GM13976 (cell line): ENCODE measurements at places on chromosomes 7 and 10.

- no peak for DNase-seq
Measured at GRCh38 chr10:116866987-116867595, 17.8 kb downstream of the ENO4 start.

- DNase-seq = peak; percentile 37
Measured at GRCh38 chr7:131302876-131303707, 24.6 kb upstream of the MKLN1 start.

GRCh38 chr7:64916-65341 is 127.4 kb upstream of the FAM20C start:
- no peak for DNase-seq

- no peak for DNase-seq
Measured at GRCh38 chr10:127392351-127393235, 156.5 kb upstream of the NPS start.

DNA sequence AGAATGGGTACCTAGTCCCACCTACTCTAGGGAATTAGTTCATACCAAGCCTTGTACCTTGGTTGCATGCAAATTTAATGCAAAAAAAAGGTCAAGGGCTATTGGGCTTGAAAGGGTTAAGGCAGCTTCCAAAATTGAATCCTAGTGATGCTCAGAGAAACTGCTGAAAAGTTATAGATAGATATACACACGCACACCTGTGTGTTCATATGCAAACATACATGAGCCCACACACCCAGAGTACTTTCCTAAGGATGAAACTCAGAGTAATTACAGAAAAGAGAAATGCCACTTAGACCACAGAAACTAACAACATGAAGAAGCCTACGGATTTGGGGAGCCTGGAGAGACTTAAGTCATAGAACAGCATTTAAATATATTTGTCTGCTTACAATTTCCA is 1.5 kb downstream of the SLC25A13 start:
- DNase-seq = peak; percentile 48

- no peak for DNase-seq
Measured at GRCh38 chr10:124894569-124895215, 47.2 kb upstream of the ZRANB1 start.

- no peak for DNase-seq
Measured at GRCh38 chr10:71854031-71854430, 3.0 kb upstream of the PSAP start.

GRCh38 chr10:35448687-35449662 is 112.7 kb downstream of the CCNY start:
- no peak for DNase-seq

- no peak for DNase-seq
Measured at GRCh38 chr7:4687956-4688355, 5.9 kb downstream of the FOXK1 start.

DNA sequence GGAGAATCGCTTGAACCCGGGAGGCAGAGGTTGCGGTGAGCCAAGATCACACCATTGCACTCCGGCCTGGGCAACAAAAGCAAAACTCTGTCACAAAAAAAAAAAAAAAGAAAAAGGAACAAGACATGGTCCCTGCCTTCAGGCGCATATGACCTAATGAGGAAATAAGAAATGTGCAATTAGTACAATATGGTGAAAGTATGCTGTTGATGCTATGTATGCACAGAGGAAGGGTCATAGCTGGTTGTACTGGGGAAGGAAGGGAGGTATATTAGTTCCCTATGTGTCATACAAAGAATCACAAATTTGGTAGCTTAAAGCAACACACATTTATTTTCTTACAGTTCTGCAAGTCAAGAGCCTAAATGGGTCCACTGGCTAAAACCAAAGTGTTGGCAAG is 97.8 kb upstream of the MPP7 start:
- DNase-seq = no peak

DNA sequence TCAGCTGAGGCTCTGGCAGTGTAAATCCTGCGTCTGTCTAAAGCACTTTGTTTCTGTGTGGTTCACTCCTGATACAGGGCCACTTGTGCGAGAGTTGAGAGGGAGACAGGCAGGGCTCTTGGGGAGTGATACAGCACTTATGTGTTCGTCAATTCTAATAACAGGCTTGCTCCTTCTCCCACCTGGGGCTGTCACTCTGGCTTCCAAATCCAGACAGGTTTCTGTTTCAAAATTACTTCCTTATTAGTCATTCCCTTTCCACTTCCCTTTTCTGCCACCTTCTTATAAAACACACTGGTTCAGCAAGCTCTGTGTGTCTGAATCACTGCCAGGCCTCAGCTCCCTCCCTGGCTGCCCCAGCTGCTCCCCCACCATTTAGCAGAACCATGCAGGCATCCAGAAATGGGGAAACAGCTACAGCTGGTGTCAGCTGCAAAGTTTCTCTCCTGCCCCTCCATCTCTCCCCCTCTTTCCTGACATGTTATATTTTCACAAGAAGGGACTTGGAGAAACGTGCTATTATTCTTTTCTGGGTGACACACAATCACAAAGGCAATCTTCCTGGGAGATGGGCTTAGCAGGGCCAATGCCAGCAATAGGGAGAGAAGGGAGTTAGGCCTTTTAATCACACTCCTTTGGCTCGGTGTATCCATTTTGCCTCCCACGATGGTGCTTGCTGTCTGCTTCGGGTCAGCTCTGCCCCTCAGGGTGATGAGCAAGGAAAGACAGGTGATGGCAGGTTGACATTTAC is 58.4 kb upstream of the ZNRF2 start:
- DNase-seq = peak; percentile 50

- DNase-seq = no peak
Measured at GRCh38 chr10:100894589-100895294, 18.0 kb upstream of the SLF2 start.

DNA sequence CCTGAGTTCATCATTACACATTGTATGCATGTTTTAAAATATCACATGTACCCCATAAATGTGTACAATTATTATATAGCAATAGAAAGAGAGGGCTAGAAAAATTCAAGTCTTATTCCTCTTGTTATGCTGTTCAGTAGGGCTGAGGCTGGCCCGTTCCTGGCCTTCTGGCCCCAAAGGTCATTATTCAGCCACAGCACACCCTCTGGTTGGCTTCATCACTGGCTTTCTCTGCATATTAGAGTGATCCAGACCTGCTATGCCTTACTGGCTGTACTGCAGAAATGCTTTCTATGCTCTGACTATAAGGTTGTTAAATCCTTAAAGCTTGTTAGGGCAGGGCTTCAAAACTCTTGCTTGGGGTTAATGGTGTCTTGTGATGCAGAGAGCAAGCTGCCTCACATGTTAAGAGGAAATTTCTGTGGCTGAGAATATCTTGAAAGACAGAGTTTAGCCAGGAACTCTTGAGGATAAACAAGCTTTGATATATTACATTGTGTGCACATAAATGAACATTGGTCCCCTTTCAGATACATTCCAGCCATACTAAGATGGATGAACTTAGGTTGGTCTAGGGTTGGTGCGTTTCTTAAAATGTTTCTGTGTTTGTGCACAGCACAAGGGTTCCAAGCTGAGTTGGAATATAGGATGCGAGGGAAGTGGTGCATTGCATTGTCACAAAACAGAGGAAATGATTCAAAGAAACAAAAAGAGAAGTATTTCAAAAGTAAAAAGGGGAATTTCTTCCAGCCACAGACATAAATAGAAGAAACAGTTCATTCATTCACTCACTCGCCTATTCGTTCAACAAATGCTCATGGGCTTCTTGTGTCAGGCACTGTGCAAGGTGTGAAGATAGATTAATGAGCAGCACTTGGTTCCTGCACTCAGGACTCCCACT is 61.6 kb upstream of the WDR11 start:
- no peak for DNase-seq

- no peak for DNase-seq
Measured at GRCh38 chr7:99409192-99409572, 413 bp downstream of the BUD31 start.

DNA sequence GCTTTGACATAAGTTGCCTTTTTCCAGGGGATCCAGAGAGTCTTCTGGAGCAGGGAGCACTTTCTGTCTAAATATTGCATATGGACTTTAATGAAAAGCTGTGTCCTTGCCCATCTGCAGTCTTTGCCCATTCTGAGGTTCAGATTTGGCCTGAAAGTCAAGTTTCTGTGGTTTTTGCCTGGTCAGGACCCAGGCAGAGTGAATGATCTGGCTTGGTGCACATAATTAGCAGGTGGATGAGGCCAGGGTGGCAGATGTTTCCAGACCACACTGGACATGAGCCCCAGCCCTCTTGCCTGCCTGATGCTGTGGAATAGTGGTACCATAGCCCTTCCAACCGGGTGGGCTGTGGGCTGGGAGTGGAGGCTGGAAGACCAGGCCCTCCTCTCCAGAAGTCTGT is 11.0 kb downstream of the HECW1 start:
- DNase-seq = no peak

DNA sequence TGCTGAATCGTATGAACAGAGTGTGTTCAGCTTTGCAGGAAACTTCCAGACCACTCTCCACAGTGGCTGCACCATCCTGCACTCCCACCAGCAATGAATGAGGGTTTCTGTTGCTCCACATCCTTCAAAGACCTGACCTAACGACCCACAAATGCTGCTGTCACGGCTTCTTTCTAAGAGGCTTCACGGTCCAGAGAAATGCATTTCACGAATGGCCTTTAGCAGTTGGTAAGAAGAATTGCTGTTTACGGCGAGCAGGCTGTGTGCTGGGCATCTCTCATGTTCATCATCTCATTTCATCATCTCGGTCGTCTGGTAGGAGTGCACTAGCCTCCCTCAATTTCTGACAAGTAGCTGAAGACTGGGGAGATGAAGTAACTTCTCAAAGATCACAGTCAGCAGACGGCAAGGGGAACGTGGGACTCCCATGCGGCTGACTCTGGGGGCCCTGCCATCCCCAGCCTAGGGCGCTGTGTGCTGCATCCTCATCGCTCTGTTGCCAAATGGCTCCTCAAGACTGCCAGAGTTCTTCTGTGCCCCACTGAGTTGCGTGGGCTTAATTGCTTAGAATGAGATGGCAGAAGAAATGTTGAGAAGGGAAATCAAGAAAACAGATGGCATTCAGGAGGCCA is 72.9 kb downstream of the ADARB2 start:
- no peak for DNase-seq

DNA sequence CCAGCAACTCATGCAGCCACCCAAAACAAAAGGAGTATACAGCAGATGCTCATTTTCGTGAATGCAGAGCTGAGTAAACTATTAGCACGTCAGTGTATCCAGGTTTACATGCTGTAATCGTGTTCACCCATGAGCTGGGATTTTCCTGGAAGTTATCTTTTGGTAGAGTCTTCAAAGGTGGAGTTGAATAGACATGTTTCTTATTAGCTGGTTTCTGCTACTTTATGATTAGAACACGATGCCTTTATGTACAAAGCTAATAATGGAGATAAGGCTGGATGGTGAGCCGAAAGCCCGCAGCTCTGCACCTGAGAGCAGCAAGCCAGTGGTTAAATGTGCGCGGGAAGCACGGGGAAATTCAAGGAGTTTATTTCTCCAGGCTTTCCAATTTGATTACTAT is 123.8 kb downstream of the ADARB2 start:
- no peak for DNase-seq

GRCh38 chr7:127751490-127752448 is 99.8 kb downstream of the SND1 start:
- no peak for DNase-seq

DNA sequence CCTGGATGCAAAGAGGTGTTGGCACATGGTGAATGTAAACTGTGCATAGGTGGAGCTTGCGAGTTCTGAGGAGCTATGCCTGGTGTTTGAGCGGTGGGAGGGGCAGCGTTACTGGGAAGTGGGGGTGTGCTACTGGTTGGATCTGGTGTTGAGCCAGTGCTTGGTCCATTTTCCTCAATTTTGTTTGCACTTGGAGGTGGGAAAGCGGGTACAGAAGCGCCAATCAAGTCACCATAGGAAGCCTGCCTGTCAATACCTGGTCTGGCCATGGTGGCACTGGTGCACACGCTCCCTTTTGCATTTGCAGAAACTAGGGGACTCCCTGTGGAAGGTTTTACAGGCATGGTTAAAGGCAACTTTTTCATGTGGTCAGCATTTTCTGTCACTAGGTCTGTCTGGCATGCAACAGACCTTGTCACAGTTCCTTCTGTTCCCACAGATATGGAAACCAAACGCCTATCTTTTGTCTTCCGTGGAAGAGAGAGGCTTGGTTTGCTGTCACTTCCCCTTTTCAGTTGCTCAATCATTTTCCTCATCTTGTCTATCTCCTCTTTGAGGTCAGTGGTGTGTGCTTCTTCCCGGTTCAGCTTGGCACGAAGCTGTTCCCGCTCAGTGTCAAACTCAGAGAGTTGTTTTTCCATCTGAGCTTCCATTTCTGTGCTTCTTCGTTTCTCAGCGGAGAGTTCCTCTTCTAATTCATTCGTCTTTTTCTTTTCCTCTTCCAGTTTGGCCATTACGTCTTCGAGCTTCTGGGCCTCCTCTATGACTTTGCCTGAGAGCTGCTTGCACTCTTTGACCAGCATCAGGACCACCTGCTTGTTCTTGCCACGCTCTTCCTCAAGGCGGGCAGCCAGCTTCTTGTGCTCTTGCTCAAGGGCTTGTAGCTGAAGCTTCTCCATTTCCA is 81.1 kb downstream of the CTTNBP2 start:
- DNase-seq = peak; percentile 50

- peak; percentile 66 for DNase-seq
Measured at GRCh38 chr10:48509974-48510692, 94.7 kb downstream of the ARHGAP22 start.

GRCh38 chr10:79081353-79082034 is 12.7 kb downstream of the ZMIZ1 start:
- DNase-seq = no peak

- no peak for DNase-seq
Measured at GRCh38 chr10:33966946-33967345, 632.5 kb upstream of the NRP1 start.

GRCh38 chr7:18939771-18940592 is 177.5 kb downstream of the TWIST1 start:
- DNase-seq = no peak

- no peak for DNase-seq
Measured at GRCh38 chr7:158013085-158013668, 574.4 kb downstream of the PTPRN2 start.

GRCh38 chr7:36597090-36597773 is 127.1 kb downstream of the AOAH start:
- DNase-seq = no peak

DNA sequence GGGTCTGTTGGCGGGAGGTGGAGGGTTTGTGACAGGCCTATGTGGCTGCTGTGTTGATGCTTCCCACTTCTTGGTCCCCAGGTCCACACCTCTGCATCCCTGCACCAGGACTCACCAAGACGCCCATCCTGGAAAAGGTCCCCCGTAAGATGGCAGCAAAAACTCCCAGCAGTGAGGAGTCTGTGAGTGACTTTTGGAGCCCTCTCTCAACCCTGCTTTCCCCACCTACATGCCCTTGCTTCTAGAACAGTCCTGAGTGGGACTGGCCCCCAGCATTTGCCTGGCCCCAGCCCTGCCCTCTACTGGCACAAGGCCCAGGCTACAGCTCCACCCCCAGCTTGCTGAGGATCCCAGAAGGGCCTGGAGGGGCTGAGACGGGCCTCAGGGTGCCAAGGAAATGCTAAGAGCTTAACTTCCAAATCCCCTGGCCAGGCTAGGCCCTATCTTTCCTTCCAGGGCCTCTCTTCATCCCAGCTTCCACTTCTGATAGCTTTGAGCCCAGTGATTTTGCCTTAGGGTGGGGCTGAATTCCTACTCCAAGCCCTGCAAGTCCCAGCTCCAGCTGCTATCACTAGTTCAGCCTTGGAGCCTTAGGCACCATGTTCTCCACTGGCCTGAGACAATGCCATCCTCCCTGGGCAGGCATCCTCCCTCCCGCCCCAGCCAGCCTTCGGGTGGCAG is 2.7 kb downstream of the CHAT start:
- no peak for DNase-seq
